ENCODE measurements at places on chromosomes 6 and 20. TPM values are rescaled to one million over a fixed set of nuclear protein-coding genes. Genes with fewer than 3 reads are reported as not detected.

The EYA2 gene
- polyA plus RNA-seq, result 1.1 TPM

DNA sequence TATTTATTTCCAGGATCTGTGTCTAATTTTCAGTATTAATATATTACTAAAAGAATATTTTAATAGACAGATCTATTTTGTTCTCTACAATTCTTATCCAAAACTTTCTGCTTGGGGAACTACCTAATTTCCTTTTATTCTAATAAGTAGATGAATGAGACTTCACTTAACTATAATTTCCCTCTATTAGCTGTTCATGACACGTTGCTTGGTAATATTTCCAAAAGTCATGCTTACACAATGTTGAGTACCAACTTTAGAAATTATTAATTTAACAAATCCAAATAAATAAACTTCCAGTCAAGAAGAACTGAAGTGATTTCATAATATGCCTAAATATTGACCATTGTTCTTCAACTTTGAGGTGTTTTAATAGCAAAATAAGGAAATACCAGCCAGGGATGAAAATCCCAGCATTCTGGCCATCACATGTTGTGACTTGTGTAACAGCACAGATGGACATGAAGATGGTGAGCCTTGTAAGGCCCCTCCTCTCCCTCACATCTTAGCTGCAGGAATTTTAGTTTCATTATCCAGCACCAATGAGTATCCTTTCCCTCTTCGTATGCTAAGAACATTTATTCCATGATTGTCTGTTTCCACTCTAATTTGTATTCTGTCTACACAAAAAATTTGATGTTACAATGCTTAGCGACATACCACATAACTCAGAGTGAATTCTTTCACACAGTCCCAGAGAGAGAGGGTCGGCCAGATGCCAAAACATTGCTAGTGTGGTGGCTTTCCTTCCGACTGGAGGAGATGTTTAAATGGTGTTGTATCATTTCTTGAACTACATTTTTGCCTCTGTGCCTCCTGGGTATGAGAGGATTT lies 137.5 kb downstream of the FOXA2 start:
- peak; percentile 28 for DNase-seq

DNA sequence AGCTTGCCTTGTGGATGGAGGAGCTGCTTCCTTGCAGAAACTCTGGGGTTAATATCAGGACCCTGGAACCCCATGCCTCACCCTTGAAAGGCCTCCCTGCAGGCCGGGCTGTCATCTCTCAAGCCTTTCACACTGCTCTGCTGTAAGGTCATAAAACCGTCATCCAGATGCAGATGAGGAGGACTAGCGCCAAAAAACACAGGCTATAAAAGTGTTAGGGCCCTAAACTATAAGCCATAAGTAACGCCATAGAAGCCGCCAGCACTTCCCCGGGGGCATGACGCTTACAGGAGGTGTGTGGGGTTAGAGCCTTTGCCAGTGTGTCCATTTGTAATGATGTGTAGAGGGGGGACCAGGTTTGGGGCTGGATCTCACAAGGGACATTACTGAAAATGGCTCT lies 47.6 kb downstream of the CDH4 start:
- DNase-seq, result no peak

- no peak for DNase-seq
Observed at GRCh38 chr6:29491574-29491973, 3.8 kb upstream of the MAS1L start.

The HEBP2 gene
- polyA plus RNA-seq, result 34.2 TPM

- DNase-seq, result no peak
Observed at GRCh38 chr20:62978561-62978943, 26.0 kb downstream of the SLC17A9 start.

The OARD1 gene
- 24.6 TPM for polyA plus RNA-seq

The DAAM2 gene
- polyA plus RNA-seq, result 7.0 TPM

The GNAS gene
- 1,394 TPM for polyA plus RNA-seq

GRCh38 chr6:144075875-144076274 lies 19.5 kb downstream of the SF3B5 start:
- DNase-seq, result no peak

GRCh38 chr20:35166242-35166830 lies 5.5 kb upstream of the PROCR start:
- peak; percentile 55 for DNase-seq

The DEFB132 gene
- polyA plus RNA-seq, result not detected

- peak; percentile 24 for DNase-seq
Observed at GRCh38 chr6:108798670-108799353, 49.4 kb upstream of the ARMC2 start.

The TREML1 gene
- not detected for polyA plus RNA-seq

The C6orf15 gene
- polyA plus RNA-seq, result not detected

GRCh38 chr20:3751305-3751674 lies 16.3 kb downstream of the ADISSP start:
- no peak for DNase-seq

GRCh38 chr20:49418809-49419208 lies 63.7 kb downstream of the KCNB1 start:
- no peak for DNase-seq
